Activated T-helper 2 cell treated with anti-CD3 and anti-CD28 coated beads, Interferon-gamma antibody, Interleukin-2, Interleukin-4, amounts not matched to agents 10 μg/mL and 5 μg/mL and 100 μg/mL, durations not matched to agents 14 hours and 24 hours and 36 hours (primary cell): ENCODE measurements at places on chromosomes 7 and 10. TPM values are rescaled to one million over a fixed set of nuclear protein-coding genes. Genes with fewer than 3 reads are reported as not detected.

The NCOA4 gene
- 98.7 and 103 TPM in 2 replicates for total RNA-seq

- peaks cover 5% of the 10 kb centered on the region for H3K4me1 ChIP-seq
- no peaks in the 10 kb centered on the region for H3K36me3 ChIP-seq
- H3K27ac ChIP-seq = no peak overlapping the region
- DNase-seq = no peak
- H3K4me3 ChIP-seq = no peak overlapping the region
These were observed 64.3 kb upstream of the MDFIC start for GRCh38 chr7:114857605-114858004.

DNA sequence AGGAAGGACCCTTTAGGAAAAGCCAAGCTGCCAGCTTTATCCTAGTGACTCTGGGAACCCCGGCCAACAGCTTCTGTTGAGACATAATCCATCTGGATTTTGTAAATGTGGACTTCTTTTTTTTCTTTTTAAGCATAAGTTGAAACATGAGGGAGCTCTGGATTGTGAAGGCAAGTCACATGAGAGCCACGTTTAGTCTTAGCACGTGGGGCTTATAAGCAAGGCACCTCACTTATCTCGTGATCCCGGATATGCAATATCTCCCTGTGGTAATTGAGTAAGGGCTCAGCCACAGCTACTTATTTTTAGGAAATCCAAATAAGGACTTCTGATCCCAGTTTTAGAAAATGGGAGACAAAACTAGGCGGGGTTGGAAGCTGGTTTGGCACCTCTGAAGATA, 111.2 kb upstream of the PTN start:
- no peaks in the 10 kb centered on the region for H3K36me3 ChIP-seq
- H3K27ac ChIP-seq = no peak overlapping the region
- H3K4me1 ChIP-seq = no peaks in the 10 kb centered on the region
- no peak for DNase-seq
- H3K4me3 ChIP-seq = no peak overlapping the region

- no peaks in the 10 kb centered on the region for H3K36me3 ChIP-seq
- H3K27ac ChIP-seq = no peak overlapping the region
- H3K4me3 ChIP-seq = no peak overlapping the region
- H3K4me1 ChIP-seq = no peaks in the 10 kb centered on the region
- DNase-seq = no peak
These were observed 505.5 kb upstream of the ZMIZ1 start for GRCh38 chr10:78563314-78563713.

DNA sequence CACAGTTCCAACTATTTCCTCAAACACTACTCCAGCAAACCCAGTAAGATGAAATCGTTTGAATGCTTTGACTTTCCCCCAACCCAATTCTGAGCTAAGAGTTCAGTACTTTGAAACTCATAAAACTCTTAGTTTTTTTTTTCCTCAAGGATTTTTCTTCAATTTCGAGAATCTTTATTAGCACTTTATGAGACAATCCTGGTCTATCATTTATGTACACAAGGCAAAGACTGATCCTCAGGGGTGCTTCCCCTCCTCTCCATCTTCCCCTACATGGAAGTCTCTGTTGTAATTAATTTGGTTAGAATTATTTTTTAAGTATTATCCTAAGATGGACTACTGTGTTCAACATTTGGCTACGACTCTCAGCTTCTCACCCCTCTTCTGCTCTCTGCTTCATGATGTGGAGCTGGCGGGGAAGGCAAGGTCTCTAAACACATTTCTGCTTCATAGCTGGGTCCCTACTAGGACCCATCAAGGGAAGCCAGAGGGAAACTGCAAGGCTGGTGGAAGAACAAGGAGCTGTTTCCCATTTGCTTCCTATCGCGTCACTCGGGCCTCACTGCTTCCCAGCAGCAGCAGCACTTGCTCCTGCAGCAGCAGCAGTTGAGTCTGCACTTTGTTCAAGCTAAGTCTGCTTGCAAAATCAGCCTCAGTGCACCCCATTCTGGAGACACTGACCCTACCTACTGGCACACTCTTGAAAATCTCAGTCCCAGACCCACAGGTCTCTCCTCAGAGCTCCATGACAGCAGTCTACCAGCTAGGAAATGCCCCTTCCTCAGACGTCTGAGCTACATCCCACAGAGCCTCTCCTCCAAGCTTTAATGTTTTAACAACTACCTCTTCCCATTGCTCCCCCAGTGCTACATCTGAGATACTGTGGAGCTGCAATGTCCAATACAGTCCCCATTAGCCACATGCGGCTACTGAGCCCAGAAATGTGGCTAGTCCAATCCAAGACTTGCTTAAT, 90.0 kb downstream of the CHCHD3 start:
- no peak overlapping the region for H3K4me3 ChIP-seq
- H3K27ac ChIP-seq = no peak overlapping the region
- no peaks in the 10 kb centered on the region for H3K27me3 ChIP-seq
- no peaks in the 10 kb centered on the region for H3K36me3 ChIP-seq
- no peak for DNase-seq
- H3K4me1 ChIP-seq = no peaks in the 10 kb centered on the region

The GDF2 gene
- total RNA-seq = not detected in 2 replicates

The FKBP6 gene
- not detected in 2 replicates for total RNA-seq

DNA sequence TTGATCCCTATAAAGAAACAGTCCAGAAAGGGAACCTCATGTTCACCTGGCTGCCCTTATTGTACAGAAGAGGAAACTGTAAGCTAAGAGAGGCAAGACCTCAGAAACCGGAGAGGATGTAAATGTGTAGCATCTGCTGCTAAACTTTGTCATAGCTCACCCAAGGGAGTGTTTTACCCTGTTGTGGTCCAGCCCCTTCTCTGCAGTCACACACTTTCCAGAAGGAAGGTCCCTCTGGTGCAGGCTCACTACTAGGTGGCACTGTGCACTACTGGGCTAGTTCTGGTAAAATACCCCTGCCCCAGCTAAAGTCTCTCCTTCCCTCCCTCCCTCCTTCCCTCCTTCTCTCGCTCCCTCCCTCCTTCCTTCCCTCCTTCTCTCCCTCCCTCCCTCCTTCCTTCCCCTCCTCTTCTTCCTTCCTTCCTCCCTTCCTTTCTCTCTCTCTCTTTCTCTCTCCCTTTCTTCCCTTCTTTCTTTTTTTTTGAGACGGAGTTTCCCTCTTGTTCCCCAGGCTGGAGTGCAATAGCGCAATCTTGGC, 42.5 kb upstream of the LCOR start:
- DNase-seq = peak; percentile 31
- no peaks in the 10 kb centered on the region for H3K36me3 ChIP-seq
- H3K4me1 ChIP-seq = no peaks in the 10 kb centered on the region
- H3K27ac ChIP-seq = no peak overlapping the region

GRCh38 chr10:125838802-125839575, 15.6 kb downstream of the BCCIP start:
- peaks cover 63% of the 10 kb centered on the region for H3K36me3 ChIP-seq
- H3K4me3 ChIP-seq = no peak overlapping the region
- no peak overlapping the region for H3K27ac ChIP-seq
- no peaks in the 10 kb centered on the region for H3K27me3 ChIP-seq
- no peaks in the 10 kb centered on the region for H3K4me1 ChIP-seq

The SNX13 gene
- 21.2 and 21.9 TPM in 2 replicates for total RNA-seq
